ENCODE measurements at places on chromosomes 13 and 19.

DNA sequence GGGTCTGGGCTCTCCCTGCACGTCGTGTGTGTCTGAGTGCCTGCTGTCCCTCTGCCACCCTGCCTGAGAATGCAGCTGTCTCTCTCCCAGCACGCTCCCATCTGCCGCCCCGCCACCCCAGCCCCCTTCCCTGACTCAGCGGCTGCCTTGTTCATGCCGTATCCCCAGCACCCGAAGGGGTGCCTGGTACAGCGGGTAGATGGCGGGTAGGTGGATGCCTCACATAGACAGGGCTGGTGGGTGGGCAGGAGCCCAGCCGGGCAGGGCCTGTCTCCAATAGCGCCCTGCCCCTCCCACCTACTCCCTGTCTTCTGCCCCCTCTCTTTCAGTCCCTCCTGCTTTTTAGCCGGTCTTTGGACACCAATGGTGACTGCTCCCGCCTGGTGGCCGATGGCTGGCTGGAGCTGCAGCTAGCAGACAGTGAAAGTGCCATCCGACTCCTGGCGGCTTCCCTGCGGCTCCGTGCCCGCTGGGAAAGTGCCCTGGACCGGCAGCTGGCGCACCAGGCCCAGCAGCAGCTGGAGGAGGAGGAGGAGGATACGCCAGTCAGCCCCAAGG is 30.3 kb downstream of the DHX34 start:
- no peak for DNase-seq

- DNase-seq: no peak
Observed at GRCh38 chr13:60662595-60662994, 265.6 kb downstream of the TDRD3 start.

- no peak for DNase-seq
Observed at GRCh38 chr13:112999414-113000177, 30.6 kb downstream of the MCF2L start.

- DNase-seq: no peak
Observed at GRCh38 chr19:4916292-4917082, 7.2 kb downstream of the UHRF1 start.

GRCh38 chr19:7657131-7657751 is 11.6 kb upstream of the RETN start:
- no peak for DNase-seq

- no peak for DNase-seq
Observed at GRCh38 chr13:26914624-26915023, 154.0 kb upstream of the GPR12 start.

DNA sequence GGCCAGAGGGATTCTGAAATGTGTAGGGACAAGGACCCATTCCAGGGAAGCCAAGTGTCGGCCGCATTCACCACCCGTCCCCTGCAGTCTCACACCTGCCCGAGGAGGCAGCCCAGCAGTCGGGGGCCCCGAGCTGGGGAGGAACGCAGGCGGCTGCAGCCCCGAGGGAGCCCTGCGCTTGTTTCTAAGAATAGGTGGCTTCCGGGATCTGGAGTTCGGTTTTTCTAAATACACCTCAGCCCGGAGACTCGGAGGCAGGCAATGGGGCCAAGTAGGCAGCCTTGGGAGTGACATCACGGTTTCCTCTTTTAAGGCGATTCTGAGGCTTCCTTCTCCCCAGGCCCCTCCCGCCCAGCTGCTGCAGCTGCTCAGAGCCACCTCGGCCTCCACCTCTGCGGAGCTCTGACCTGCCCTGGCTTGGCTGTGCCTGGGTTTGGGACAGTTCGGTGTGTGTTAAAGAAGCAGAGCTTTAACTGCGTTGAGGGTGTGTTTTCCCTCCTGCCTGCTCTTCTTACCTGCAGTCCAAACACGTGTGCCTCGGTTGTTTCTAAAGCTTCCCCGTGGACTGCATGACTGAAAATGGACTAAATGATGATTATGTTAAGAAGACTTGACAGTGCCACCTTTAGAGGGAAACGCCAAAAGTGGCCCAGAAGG is 80.5 kb downstream of the COL4A2 start:
- DNase-seq: no peak

DNA sequence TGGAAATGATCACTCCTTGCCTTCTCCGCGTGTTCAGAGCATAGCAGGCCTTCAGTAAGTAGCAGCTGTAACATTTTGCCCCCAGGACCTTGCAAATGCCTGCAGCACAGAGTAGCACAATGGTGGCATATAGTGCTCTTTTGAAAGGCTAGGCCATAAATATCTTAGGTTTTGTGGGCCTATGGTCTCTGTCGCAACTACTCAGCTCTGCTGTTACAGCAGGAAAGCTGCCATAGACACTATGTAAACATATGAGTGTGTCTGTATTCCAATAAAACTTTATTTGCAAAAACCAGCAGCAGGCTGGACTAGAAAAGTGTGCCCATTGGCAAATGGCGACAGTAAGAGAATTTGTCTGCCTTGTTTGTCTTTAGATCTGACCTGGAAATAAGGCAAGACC is 9.4 kb downstream of the ITPKC start:
- DNase-seq: no peak

- DNase-seq: no peak
Observed at GRCh38 chr19:15101479-15102082, 5.6 kb upstream of the SYDE1 start.

- DNase-seq: no peak
Observed at GRCh38 chr13:63501702-63502101, 2086.1 kb upstream of the PCDH20 start.

DNA sequence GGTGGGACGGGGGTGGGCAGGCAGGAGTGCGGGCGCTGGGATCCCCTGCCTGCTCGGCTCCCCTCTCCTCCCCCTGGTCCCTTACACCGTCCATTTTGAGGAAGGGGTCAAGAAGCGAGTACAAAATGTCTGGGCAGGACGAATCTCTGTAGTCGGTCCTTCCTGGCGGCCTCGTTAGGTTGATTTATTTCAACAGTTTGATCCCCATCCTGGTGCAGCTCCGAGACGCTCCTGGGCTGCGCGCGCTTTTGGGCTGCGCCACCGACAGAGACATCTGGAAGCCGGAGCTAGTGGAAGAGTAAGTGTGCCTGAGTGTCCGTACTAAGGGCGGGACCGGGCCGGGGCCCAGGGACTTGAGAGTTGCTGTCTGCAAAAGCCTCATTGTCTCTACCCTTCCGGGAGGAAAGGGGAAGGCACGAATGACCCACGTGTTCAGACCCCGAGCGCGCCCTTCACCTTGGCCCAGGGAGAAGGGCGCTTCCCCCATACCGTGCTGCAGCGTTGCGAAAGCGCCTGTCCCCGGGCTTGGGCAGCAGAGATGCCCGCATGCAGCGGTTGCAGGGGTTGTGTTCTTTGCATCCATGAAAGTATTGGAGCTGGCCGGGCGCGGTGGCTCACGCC is 1.8 kb downstream of the ZNF114 start:
- no peak for DNase-seq

DNA sequence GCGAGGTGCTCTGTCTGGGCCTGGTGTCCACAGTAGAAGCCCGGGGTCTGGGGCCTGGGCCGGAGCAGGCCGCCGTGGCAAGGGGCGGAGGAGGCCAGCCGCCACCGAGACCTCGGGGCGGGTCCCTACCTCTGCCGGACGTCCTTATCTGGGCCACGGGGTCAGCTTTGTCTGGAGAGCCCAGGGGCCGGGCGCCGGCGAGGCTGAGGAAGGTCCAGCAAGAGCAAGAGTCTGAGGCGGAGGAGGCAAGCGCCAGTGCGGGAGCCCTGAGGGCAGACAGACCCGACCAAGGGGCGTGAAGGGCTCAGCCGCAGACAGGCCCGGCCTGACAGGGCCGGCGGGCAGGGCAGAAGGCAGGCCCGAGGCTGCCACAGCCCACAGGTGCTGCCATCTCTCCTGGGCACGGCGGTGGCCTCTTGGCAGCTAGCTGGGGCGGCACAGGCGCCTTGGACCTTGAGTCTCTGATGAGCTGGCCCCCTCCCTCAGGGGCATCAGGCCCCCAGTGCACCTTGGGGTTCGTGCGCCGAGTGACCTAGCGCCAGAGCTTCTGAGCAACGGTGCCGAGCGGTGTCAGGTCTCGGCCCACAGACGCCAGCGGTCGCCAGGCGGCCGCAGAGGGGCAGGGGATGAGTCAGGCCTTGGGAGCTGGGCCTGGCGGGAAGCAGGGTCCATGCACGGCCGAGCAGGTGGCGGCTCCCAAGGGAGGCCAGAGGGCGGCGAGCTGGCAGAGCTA is 19.1 kb upstream of the AKAP8 start:
- DNase-seq: no peak

- no peak for DNase-seq
Observed at GRCh38 chr13:19632915-19633478, 462 bp upstream of the MPHOSPH8 start.

- no peak for DNase-seq
Observed at GRCh38 chr13:112622375-112622774, 34.4 kb upstream of the TUBGCP3 start.

DNA sequence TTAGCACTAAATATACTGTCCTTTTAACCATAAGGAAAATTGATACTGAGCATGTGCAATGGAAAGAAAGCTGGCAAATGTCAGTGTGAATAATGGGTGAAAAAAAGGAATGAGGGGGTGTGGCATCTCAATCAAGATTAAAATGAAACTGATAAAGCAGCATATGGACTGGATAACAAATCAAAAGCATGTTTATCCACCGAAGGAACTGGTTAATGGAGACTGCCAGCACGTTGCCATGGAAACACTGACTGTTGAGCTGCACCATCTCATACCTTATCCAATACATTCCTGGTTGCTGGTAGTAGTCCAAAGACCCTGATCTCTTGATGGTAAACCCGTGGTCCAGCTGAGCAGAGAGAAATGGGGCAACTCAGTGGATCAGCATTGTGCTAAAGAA is 311.4 kb upstream of the MAB21L1 start:
- DNase-seq: no peak

DNA sequence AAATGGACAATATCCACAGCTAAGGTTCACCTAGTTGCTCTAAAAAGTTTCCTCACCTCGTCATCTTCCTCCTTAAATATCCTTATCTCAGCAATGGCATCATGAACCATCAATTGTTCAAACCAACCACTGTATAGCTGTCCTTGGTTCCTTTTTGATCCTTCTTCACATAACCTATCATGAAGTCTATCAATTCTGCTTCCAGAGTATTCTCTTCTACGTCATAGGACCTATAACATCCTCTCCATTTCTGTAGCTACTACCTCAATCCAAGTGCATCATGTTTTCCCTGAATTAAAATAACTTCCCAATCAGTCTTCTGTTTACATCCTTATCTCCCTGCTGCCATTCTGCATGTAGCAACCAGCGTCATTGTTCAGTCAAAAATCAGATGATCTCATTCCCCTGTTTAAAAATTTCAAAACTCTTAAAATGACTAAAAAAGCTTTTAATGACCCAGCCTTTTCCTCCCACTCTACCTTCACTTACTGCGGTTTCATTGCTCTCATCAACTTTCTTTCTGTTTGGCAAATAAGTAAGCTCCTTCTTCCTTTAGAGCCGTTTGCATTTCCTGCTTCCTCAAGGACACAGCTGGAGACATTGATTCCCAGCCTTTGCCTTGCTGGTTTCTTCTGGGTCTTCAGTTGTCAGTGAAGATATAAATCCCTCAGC is 223.9 kb upstream of the MIR17HG start:
- no peak for DNase-seq

DNA sequence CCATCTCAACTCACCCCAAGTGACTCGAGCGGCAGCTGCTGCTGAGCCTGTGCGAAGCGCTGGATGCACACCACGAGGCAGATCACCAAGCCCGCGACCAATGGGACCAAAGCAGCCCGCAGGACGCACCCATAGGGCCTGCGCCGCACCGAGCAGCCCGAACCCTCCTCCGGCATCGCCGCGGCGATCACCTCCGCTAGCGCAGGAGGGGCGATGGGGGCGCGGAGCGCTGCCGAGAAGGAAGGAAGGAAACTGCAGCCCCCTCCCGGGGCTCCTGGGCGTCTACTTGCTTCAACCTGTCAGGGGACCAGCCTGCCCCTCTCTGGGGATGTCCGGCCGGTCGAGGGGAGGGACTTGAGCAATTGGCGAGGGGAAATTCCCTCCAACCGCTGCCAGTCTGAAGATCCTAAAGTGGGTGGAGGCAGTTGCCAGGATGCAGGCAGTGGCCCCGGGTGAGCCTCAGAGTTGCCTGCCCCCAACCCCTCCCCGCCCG is at the start of gene CD70:
CD70 (minus strand) TSS at position 324 of the 493 bp plus-strand sequence; CDS start at position 176, 148 bp downstream.
- no peak for DNase-seq

- no peak for DNase-seq
Observed at GRCh38 chr19:8491574-8491973, 10.9 kb downstream of the PRAM1 start.
